ENCODE measurements at places on chromosomes 5 and 9.

- DNase-seq = no peak
Observed at GRCh38 chr5:159214486-159215271, 5.3 kb upstream of the RNF145 start.

DNA sequence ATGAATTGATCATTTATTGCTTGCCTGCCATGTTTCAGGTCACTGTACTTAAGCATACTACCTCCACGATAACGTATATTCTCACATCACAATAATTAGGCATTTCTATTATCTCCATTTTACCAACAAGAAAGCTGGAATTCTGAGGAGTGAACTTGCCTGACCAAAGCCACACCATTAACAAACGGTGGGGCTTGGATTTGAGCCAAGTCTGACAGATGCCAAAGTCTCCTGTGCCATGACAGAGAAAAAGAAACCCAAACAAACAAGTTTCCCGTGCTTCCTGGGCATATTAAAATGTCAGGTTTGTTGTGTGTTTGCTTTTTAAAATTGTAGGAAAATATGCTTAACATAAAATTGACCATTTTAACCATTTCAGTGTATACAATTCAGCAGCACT, 40.8 kb upstream of the KCNV2 start:
- DNase-seq = no peak

- DNase-seq = no peak
Observed at GRCh38 chr9:10921671-10922070, 308.9 kb upstream of the PTPRD start.

DNA sequence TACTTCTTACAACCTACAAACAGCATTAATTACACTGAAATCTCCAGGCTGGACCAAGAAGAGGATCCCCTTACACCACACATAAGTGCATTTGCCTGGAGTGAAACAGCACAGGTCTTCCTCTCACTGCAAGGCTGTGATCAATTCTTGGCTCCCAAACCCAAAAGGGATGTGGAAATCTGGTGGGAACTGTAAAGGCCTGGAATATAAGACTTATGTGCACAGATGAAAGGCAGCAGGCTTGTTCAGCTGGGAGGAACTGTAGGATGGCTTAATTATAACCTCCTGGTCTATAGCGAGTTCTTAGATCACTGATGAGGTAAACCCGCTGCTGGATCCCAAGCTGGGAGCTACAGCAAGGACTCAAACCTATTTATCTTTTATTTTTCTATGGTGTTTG, 182.9 kb upstream of the TNC start:
- no peak for DNase-seq

- no peak for DNase-seq
Observed at GRCh38 chr5:125440905-125441304, 694.5 kb upstream of the ZNF608 start.
